ENCODE measurements at places on chromosomes 5 and 9.

GRCh38 chr5:88557881-88558280, 289.2 kb upstream of the TMEM161B start:
- no peak for DNase-seq

- DNase-seq, result no peak
Measured at GRCh38 chr9:1604942-1605560, 410.1 kb upstream of the SMARCA2 start.

GRCh38 chr5:150510460-150511263, 2.7 kb downstream of the NDST1 start:
- DNase-seq, result no peak

DNA sequence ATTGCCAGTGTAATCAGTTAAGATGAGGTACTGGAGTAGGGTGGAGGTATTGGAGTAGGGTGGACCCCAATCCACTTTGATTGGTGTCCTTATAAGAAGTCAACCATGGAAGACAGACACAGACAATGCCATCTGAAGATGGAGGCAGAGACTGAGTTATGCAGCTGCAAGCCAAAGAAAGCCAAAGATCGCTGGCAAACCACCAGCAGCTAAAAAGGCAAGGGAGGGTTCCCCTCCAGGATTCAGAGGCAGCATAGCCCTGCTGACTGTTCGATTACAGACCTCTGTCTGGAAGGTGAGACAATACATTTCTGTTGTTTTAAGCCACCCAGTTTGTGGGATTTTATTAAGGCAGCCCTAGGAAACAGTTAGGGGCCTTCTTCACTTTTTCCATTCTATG, 30.5 kb upstream of the CKMT2 start:
- DNase-seq, result no peak

GRCh38 chr9:106896695-106897094, 33.7 kb downstream of the ZNF462 start:
- no peak for DNase-seq

DNA sequence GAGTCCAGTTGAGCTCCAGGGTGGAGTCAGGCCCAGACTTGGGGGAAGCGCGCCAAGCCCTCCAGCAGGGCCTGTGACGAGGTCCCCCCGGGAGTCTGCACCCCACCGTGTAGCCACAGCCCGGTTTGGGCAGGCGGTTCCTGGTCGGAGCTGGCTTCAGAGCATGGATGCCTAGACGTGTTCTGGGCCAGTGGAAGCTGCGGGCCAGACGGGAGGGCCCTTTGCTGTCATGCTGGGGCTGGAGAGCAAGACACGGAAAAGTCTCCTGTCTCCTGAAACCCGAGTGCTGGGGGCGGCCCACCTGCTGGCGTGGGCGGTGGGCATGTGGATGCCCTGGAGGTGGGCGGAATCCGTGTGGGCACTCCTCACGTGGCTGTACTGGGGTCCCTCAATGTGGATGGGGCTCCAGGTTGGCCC, 1.9 kb downstream of the GPSM1 start:
- no peak for DNase-seq

- DNase-seq, result no peak
Measured at GRCh38 chr5:64526734-64527439, 21.1 kb downstream of the RGS7BP start.

DNA sequence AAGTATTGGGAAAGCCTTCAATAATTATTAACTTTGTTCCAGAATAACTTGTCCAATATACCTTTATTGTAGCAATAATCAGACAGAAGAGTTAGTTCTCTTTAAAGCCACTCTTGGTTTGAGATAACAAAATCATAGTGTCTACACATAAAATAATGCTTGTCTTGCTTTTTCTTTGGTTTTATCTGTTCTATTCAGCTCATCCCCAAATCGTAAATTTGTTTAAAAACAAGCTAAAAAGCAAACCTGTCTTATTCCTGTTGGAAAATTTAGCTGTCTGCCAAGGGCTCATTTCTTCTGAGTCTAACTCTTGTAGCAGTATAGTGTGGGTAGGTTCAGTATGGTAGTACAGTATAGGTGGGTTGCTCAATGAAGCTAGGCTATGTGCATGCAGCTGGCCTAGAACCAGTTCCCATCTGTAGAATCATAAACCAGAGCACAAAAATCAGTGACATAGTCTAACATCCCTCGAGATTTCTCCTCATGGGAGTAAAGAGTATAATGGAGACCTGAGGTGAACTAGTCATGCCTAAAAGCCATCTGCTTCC, 17.9 kb upstream of the APBA1 start:
- no peak for DNase-seq

DNA sequence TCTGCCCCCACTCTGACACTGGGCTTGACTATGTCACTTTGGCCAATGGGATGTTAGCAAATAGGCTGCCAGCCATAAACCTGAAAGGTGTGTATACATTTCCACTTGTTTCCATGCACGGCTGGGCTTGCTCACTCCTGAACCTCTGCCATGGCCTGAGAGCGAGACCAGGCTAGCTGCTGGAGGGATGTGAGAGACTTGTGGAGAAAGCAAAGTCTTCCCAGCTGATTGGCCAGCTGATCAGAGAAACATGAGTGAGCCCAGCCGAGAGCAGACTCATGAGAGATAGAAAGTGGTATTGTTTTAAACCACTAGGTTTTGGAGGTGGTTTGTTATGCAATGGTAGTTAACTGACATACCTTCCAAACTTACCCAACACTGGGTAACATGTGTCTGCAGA, 13.9 kb downstream of the FAM193B start:
- DNase-seq, result no peak

DNA sequence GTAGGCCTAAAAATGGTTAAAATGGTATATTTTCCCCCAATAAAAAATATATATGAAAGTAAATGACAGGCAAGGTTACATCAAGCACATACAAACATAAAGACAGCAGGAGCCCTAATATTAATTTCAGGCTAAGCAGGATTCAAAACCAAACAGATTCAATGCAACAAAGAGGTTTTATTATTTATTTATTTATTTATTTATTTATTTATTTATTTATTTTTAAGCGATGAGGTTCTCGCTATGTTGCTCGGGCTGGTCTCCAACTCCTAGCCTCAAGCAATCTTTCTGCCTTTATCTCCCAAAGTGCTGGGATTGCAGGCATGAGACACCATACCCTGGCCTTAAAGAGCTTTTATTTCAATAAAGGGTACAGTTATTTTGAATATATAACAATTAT, 106.4 kb upstream of the SHB start:
- no peak for DNase-seq

DNA sequence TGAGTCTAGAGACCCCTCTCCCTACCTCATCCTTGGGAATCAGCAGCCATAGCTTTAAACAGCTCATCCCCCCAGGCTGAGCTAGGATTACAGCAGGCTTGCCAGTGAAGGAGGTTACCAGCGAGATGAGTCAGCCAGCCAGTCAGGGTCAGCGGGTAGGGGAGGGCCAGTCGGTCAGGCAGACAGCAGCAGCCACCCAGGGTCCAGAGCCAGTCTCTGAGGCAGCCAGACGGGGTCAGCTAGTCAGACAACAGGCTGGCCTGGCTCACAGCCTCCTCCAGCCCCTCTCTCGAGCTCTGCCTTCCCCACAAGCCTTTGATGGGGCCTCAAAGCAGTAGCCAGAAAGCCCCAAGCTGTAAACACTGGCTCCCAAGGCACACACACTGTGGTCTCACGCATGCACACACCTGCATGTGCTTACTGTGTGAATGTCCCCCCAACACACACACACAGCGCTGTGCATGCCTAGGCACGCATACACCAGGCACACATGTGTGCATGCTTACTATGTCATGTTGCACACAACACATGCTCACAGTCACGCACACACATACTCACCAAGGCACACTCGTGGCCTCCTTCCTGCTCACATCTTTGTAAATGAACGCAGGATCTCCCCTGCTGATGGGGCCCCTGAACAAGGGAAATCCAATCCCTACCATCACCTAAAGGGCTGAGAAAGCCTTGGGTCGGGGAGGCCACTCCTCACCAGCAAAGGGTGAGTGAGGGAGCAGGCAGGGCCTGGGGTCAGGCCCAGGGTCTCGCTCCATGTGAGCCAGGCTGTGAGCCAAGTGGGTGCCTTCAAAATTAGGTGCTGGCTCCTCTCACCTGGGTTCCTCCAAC, 28.2 kb upstream of the CPLX2 start:
- no peak for DNase-seq

DNA sequence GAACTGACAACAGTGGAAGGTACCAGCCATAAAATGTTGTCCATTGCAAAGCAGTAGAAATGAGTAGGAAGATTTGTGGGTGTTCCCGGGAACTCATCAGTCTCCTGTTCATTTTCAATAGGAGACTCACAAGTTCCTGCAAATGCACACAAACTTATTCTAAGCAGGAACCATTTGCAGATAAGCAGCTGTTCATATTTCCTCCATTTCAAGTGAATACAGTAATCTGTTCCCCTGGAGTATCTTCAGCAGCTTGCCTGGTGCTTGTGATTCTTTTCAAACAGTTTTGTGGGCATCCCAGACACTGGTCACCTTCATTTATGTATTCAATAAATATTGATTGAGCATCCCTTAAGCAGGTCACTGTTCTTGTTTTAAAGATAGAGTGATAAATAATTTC, 1315.5 kb upstream of the C9orf72 start:
- no peak for DNase-seq

DNA sequence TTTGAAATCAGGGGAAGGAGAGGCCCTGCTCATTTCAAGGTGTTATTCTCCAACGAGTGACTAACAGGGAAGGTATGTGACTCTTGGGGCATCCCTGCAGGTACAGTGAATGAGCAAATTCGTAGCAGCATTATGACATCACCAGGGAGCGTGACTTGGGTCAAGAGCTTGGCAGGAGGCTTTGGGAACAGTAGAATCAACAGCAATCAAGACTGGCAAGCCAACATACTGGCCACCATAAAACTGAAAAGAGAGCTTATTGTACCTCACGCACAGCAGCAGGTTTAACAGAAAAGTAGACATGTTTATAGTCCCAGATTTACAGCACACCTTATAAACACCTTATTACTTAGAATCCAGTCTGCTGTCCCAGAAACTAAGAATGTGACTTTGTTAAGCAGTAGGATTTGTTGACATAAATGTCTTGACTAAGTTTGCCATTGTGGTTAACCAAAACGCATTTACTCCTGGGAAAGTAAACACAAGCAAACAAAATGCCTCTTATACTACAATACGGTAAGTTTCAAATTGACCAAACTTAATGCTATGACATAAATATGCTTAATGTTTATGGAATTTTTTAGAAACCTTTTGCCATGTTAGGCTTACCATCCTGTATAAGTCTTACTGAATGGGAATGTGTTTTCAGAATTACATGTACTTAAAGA, 297.8 kb downstream of the NPR3 start:
- DNase-seq, result no peak

DNA sequence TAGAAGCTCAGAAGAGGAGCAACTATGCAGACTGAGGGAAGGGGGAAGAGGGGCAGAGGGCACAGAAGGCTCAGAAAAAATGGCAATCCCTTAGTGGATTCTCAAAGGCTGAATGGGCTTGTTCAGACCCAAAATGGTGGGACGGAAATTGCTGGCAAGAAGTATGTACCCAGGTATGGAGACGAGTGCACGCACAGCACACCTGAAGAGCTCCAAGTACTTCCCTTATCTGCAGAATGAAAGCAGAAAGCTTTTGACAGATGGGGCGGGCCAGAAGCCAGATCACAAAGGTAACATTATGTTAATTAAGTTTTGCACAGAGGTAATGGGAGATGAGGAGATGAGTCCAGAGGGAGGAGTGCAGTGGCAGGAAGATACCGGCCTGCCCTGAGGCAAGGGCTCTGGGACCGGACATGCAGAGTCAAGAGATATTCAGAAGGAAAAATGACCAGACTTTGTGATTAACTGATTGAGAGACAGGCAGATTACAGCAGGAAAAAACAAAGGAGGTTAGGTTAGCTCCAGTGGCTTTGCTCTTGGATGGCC, 138.1 kb upstream of the PIK3R1 start:
- no peak for DNase-seq

DNA sequence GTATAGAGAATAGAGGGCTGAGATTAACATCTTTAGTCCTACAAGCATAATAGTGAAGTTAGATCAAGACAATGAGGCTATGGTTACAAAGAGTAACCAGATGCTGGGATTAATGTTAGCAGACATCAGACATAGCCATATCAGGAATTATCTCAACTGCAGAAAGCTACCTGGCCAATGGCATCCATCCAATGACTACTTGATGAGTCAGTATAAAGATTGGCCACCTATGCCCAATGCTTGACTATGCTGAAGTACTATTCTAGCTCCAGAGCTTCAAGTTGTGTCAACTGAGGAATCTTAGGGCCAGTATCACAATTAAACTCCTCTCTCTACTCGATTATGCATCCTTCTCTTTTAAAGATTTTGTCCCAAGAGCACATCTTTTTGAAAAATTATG, 541.4 kb downstream of the PRELID2 start:
- DNase-seq, result no peak

GRCh38 chr5:143964919-143965318, 153.0 kb downstream of the HMHB1 start:
- DNase-seq, result no peak

DNA sequence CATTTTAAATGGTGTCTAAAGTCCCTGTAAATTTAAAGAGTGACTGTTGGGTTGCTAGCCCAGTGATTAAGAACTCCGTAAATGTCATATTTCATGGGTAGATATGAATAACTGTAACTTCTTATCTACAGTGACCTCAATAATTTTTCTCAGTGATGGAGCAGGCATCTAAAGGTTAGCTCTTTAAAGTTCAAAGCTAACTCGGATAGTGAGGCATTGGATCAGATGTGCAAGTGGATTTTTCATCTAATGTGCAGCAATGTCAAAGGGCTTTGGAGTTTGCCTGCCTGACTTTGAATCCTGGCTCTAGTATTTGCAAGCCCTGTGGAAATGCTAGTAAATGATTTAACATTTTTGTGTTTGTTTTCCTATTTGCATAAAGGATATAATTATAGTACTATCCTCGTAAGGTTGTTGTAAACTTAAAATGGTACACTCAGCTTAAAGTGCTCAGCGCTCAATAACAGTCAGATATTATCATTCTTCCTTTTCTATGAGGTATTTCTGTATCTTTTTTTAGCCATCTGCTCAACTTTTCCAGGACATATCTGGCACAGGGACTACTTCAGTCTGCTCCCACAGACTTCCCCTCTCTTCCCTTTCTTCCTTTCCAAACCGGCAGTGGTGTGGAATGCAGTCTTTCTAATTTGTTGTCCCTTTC, 163.7 kb upstream of the ELL2 start:
- no peak for DNase-seq

GRCh38 chr5:73962801-73963425, 336.9 kb downstream of the ARHGEF28 start:
- DNase-seq, result no peak

- no peak for DNase-seq
Measured at GRCh38 chr9:82535432-82535998, 527.4 kb downstream of the RASEF start.

GRCh38 chr5:103706939-103707682, 144.5 kb upstream of the NUDT12 start:
- DNase-seq, result no peak

GRCh38 chr5:36998578-36998977, 122.0 kb downstream of the NIPBL start:
- DNase-seq, result no peak

GRCh38 chr5:126519637-126520592, 75.1 kb downstream of the ALDH7A1 start:
- no peak for DNase-seq

DNA sequence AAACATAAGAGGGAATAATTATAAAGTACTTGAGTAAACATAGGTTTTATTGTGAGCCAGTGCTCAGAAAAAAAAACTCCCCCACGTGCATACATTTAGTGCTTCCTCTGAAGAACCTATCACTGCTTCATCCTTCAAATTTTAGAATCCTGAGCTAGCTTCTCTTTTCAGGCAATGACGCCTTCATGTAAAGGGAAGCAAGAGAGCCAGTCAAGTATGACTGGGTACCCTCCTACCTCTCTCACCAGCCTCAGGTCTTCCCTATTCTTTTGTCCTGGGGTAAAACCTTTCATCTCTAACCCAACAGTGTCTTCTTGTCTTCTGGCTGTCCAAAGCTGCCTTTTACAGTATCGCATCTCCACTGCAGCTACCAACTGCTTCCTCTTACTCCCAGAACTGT, 32.0 kb downstream of the PLPP1 start:
- no peak for DNase-seq

Data from hematopoietic multipotent progenitor cell (in vitro differentiated cells).